ENCODE measurements at places on chromosomes 7 and 10. TPM values are rescaled to one million over a fixed set of nuclear protein-coding genes. Genes with fewer than 3 reads are reported as not detected.

Gene DPYSL4
- total RNA-seq, result 3.1 TPM

Gene GRID2IP
- 0.35 TPM for total RNA-seq

Gene ZNF138
- 6.6 TPM for total RNA-seq

Gene IFIT2
- 18.7 TPM for total RNA-seq

Gene AKR1C8
- not detected for total RNA-seq

Gene UCMA
- not detected for total RNA-seq

Gene PNLIPRP2
- total RNA-seq, result not detected

DNA sequence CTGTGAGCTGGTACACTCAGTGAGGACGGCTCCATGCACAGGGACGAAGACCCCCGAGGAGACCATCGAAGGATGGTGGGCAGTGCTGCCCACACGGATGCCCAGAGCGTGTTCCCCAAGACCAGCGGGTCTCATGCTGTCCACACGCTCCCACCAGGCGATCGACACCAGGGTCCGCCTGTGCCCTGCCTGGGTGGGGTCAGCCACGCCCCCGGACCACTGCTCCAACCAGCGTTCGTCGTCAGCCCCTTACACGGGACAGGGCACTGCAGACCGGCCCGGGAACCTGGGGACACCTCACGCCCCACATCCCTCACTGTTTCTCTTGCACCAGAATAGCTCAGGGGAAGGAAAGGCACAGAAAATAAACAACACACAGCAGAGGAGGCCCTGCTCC lies 223.5 kb downstream of the DNAJB6 start:
- DNase-seq, result no peak
- H3K27me3 ChIP-seq, result no peaks in the 10 kb centered on the region
- no peak overlapping the region for H3K27ac ChIP-seq
- no peak overlapping the region for H3K4me3 ChIP-seq
- no peaks in the 10 kb centered on the region for H3K4me1 ChIP-seq

GRCh38 chr10:104767745-104768144 lies 126.7 kb downstream of the SORCS3 start:
- no peaks in the 10 kb centered on the region for H3K4me1 ChIP-seq
- H3K4me3 ChIP-seq, result no peak overlapping the region
- no peak overlapping the region for H3K27ac ChIP-seq
- no peak for DNase-seq

DNA sequence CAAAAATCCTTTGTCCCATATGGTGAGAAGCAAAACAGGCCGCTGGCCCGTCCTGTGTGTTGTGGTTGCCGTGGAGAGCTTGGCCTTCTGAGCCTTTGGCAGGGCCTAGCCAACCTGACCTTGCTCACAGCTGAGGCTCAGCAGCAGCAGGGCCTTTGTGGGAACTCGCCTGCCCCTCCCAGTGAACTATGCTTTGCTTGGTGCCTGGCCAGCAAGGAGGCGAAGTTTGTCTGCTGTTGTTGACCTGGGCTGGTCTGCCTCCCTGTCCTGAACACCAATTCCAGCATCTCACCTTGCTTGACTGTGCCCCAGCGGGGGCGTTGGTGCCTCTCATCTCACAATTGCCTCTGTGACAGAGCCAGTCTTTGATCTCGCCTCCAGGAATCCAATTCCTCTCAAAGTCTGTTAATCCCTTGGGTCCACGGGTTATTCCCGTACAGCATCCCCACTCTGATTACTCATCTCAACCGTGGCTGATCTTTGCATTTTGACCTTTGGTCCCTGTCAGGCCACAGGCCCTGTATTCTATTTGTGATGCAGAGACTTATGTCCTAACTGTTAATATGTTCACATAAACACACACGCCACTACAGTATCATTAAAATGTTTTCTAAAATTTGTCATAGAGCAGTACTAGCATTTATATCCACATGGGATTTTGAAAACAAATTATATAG lies 22.6 kb downstream of the EPDR1 start:
- no peak overlapping the region for H3K4me3 ChIP-seq
- DNase-seq, result peak; percentile 69
- H3K27me3 ChIP-seq, result no peaks in the 10 kb centered on the region
- no peak overlapping the region for H3K27ac ChIP-seq
- no peaks in the 10 kb centered on the region for H3K36me3 ChIP-seq
- no peaks in the 10 kb centered on the region for H3K4me1 ChIP-seq

DNA sequence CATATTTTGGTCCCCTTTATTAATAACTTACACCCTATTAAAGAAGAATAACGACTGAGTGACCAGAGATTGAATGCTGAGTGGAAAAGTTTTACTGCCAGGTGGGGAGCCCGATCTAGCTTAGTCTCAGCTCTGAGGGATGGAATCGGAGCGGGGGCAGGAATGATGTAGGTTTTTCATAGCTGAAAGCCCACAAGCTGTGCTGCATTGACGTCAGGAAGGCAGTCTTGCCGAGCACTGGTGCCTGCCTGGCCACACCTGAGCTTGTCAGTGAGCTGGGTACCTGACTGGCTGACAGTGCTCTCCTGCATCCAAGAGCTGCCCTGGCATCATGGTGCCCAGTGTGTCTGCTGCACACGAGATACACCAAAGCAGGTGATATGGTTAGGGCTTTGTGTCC lies 34.8 kb downstream of the GRK5 start:
- H3K36me3 ChIP-seq, result no peaks in the 10 kb centered on the region
- no peak for DNase-seq
- no peak overlapping the region for H3K4me3 ChIP-seq

GRCh38 chr10:2978111-2978510 lies 89.2 kb upstream of the PFKP start:
- no peak overlapping the region for H3K4me3 ChIP-seq
- H3K4me1 ChIP-seq, result no peaks in the 10 kb centered on the region
- no peak overlapping the region for H3K27ac ChIP-seq
- no peaks in the 10 kb centered on the region for H3K36me3 ChIP-seq
- DNase-seq, result peak; percentile 43

DNA sequence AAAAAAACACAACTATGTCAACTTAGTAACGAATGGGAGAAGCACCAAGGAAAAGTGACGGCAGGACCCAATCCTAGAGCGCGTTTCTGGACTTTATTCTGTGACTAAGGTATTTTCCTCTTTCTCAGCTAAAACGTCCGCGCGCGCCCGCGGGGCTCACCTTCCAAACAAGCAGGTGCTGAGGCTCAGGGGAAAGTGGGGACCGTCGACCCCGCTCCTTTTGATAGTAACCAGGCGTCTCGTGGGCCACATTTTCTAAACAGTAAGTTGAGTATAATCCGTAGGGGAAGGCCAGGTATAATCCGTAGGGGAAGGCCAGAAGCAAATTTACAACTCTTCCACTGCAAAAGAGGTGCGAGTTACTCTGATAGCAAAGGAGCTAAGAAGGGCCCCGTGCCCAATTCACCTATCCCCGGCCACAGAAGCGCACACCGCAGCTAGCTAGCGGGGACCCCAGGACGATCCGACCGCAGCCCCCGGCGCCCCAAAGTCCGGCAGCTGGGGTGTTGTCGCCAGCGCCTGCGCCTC lies 743 bp downstream of the MKI67 start:
- no peak overlapping the region for H3K27ac ChIP-seq
- H3K4me1 ChIP-seq, result peaks cover 43% of the 10 kb centered on the region
- H3K36me3 ChIP-seq, result no peaks in the 10 kb centered on the region
- no peak for DNase-seq

DNA sequence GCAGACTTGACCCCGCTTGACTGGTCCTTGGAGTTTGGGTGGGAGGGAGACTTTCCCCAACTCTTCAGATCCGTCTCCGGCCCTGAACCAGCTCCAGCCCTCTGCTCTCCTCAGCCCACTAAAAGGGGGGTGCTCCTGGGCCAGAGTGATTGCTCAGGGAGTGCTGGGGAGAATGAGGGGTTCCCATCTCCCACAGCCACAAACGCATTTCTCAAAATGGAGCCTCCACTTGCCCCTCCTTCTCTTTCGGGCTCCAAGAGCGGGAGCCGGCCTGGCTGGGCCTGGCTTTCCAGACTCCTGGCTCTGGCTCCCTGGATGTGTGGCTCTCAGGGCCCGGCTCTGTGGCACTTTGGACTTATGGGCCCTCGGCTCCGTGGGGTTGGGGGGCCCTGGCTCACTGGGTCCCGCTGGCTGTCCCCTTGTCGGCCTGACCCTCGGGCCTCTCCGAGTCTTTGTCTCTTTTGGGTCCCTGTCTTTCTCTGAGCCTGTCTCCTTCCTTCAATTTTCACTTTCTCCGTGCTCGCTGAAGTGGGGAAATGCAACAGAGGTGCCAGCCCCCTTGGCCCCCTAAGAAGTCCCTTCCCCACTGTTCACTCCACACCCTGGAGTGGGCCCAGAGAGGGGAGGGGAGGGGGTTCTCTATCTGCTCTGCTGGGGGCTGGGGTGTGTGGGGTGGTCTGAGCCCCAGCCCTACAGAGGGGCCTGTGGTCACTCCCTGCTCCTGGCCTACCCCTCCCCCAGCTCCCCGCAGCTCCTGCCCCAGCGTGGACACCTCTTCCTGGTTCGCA lies 713 bp downstream of the LZTS2 start:
- H3K27me3 ChIP-seq, result no peaks in the 10 kb centered on the region
- peaks cover 52% of the 10 kb centered on the region for H3K4me1 ChIP-seq
- peak overlapping the region; percentile 100 for H3K27ac ChIP-seq
- no peak for DNase-seq

- no peaks in the 10 kb centered on the region for H3K36me3 ChIP-seq
- H3K4me3 ChIP-seq, result no peak overlapping the region
- no peak overlapping the region for H3K27ac ChIP-seq
- H3K4me1 ChIP-seq, result no peaks in the 10 kb centered on the region
- peaks cover 24% of the 10 kb centered on the region for H3K27me3 ChIP-seq
Measured at GRCh38 chr7:101614939-101615302, 14.2 kb downstream of the MYL10 start.

DNA sequence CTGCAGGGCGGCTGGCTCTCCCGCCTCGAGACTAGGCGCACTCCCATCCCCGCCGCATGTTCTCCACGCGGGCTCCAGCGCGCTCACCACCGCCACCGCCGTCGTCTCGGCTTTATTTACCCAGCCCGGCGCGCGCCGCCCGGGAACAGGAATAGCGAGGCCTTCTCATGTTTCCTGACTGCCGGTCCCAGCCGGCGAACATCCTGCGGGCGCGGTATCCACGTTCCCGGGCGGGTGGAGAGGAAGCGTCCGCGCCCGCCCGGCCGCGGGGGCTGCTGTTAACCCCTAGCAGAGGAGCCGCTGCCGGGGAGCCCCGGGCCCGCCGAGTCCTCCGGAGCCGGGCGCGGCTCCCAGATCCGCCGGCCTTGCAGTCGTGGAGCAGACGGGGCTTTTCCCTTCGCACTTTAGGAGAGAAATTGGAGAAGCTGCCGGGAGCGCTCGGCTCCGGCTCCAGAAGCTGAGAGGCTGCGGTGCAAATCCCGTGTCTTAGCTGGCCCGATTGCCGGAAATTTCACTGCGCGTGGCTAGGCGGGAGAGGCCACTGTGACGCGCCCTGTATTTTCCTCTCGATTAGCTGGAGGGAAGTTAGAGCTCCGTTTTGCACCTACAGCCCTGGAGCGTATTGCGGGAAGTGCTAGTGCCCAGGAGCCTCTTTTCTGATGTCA lies at the start of gene MKX:
Gene MKX (minus strand): TSS at position 88 of the 665 bp plus-strand sequence. CDS start 2,404 bp downstream, outside the sequence.
- H3K4me3 ChIP-seq, result peak within 1 kb of the TSS; percentile 9
- H3K27me3 ChIP-seq, result peaks cover 88% of the 10 kb centered on the region

GRCh38 chr10:62794306-62794705 lies 10.2 kb upstream of the ADO start:
- DNase-seq, result no peak
- no peak overlapping the region for H3K27ac ChIP-seq
- no peaks in the 10 kb centered on the region for H3K36me3 ChIP-seq
- no peak overlapping the region for H3K4me3 ChIP-seq

GRCh38 chr10:4382811-4383210 lies 443.2 kb upstream of the AKR1E2 start:
- no peak overlapping the region for H3K27ac ChIP-seq
- no peaks in the 10 kb centered on the region for H3K4me1 ChIP-seq
- no peaks in the 10 kb centered on the region for H3K36me3 ChIP-seq
- H3K27me3 ChIP-seq, result no peaks in the 10 kb centered on the region

GRCh38 chr10:97543025-97543546 lies 29.5 kb upstream of the ANKRD2 start:
- H3K27me3 ChIP-seq, result no peaks in the 10 kb centered on the region
- peak overlapping the region; percentile 87 for H3K27ac ChIP-seq
- no peak overlapping the region for H3K4me3 ChIP-seq
- H3K36me3 ChIP-seq, result no peaks in the 10 kb centered on the region
- H3K4me1 ChIP-seq, result peaks cover 34% of the 10 kb centered on the region

GRCh38 chr10:122264931-122265330 lies 6.2 kb upstream of the BTBD16 start:
- no peaks in the 10 kb centered on the region for H3K27me3 ChIP-seq
- H3K4me1 ChIP-seq, result peaks cover 5% of the 10 kb centered on the region
- peaks cover 31% of the 10 kb centered on the region for H3K36me3 ChIP-seq
- DNase-seq, result no peak

DNA sequence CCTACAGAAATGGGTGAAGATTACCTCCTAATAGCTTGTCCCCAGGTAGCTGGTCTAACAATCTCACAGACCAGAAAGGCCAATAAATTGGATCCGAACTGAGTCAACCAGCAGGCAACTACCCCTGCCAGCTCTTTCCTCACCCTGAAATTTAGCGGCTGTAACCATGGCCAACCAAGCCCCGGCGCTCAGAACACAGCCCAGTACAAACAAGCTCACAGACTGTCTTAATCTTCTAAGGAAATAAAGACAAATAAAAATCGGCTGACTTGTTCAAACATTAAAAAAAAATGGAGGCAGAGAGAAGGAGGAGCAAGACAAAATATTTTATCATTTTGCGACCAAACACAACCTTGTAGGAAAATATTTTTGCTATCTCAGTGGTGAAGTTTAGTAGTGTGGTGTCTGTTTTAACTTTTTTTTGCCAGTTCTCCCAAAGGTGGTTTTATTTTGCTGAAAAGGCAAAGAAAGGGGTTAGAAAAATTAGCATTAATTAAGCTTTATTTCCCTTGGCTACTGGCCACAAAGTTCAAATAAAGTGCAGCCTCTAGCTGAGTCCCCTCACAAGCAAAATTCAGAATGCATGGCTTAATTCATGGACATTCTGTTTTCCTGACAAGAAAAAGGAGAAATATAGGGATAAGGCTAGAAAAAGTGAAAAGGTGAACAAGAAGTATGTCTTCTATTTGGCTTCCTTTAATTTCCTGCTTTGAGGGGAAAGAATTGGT lies 313.0 kb upstream of the NPVF start:
- H3K4me1 ChIP-seq, result no peaks in the 10 kb centered on the region
- no peak overlapping the region for H3K27ac ChIP-seq
- H3K4me3 ChIP-seq, result no peak overlapping the region

Data from left lung (tissue), 14 donors.